Left forelimb (tissue), 1 donor: ENCODE measurements at places on chromosomes 1 and 21.

GRCh38 chr1:32782086-32782485, 35.1 kb downstream of the YARS1 start:
- DNase-seq, result no peak

- no peak for DNase-seq
Measured at GRCh38 chr1:237568955-237569354, 321.8 kb downstream of the ZP4 start.

- DNase-seq, result no peak
Measured at GRCh38 chr1:55926906-55927471, 652.4 kb downstream of the PLPP3 start.

GRCh38 chr1:172875892-172876291, 174.8 kb downstream of the TNFSF18 start:
- DNase-seq, result no peak
